CD8-positive, alpha-beta memory T cell (primary cell): ENCODE measurements at places on chromosomes 12 and 14. TPM values are rescaled to one million over a fixed set of nuclear protein-coding genes. Genes with fewer than 3 reads are reported as not detected.

PRR4 gene
- total RNA-seq = 0.70 TPM

PAH gene
- 1.5 TPM for total RNA-seq

FAM90A1 gene
- total RNA-seq = not detected

IL31 gene
- 5.1 TPM for total RNA-seq

C12orf57 gene
- 297 TPM for total RNA-seq

BMAL2 gene
- total RNA-seq = 21.6 TPM

TMEM253 gene
- not detected for total RNA-seq

AACS gene
- total RNA-seq = 16.7 TPM
